ENCODE measurements at places on chromosomes 12 and 14.

GRCh38 chr14:60736494-60736893 lies 1.9 kb downstream of the MNAT1 start:
- no peak for DNase-seq

DNA sequence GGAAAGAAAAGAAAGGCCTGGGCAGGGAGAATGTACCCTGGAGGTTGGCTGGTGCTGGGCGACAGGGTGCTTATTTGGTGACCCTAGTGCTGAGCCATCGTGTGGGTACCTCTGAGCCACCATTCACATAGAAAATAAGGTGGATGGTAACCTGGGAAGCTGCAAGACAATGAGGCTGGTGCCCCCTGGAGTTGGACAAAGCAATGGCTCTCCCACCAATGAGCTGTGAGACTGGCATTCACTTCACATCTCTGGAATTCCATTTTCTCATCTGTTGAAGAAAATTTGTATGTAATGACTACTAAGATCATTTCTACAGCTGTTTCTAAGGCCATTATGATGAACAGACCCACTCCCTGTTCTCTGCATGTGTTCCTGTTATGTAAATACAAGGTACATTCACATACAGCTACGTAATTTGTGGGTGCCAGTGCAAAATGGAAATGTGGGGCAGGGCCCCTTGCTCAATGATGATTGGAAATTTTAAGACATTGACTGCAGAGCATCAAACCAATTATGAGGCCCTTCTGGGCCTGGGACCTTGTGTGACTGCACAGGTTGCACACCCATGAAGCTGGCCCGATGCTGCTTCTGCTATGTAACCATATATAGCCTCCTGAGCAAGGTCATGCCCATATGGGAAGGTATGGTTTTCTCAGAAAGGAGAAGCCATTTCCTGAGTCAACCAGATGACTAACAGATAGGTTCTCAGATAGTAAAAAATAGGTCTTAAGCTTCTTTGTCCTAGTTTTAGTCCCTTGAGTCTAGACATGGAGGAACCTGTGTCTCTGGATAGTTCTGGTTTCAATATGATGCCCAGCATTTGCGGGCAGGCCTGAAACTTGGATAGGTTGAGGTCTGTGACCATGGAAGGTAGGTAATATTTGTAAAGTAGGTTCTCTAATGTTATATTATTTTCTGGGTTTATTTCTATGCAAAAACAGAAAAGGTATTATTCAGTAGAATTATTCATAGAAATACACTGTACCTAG lies 63.4 kb upstream of the IGF1 start:
- DNase-seq: no peak

DNA sequence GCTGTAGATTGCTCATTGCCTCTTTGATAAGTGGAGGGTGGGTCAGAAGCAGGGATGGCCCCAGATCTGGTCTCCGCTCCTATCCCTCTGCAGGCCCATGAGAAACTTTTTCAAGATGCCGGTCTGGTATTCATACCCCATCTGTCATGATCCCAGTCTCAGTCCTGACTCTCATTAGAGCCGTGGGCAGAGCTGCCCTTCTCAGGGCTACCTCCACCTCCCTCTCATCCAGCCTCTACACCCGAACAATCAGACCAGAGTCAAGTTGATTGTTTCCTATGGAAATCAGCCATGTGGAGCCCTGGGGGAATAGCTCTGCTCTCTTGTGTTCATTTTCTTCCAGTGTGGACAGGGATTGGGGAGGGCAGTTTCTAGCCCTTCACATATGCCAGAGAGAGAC lies 45.8 kb downstream of the NEUROD4 start:
- no peak for DNase-seq

DNA sequence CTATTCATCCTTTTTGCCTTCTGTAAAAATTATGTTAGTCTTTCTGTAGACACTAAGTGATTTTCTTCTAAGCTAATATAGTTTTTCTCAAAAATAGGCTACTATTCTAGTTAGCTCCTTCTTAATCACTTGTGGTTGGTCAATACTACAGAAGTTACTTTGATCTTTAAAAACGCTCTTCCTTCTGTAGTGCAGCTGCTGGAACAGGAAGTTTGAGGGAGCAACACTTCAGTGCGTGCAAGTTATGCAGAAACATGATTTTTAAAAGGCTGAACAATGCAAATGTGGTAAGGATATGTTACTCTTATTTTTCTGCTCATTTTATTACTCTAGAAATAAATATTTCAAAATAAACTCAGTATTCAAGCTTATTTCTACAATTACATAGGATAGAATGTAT lies 11.1 kb upstream of the RERGL start:
- no peak for DNase-seq

- no peak for DNase-seq
Measured at GRCh38 chr12:78698747-78699146, 165.8 kb upstream of the SYT1 start.

- no peak for DNase-seq
Measured at GRCh38 chr12:80861641-80862378, 75.9 kb downstream of the LIN7A start.

- no peak for DNase-seq
Measured at GRCh38 chr14:94342334-94342934, 19.3 kb upstream of the SERPINA6 start.

DNA sequence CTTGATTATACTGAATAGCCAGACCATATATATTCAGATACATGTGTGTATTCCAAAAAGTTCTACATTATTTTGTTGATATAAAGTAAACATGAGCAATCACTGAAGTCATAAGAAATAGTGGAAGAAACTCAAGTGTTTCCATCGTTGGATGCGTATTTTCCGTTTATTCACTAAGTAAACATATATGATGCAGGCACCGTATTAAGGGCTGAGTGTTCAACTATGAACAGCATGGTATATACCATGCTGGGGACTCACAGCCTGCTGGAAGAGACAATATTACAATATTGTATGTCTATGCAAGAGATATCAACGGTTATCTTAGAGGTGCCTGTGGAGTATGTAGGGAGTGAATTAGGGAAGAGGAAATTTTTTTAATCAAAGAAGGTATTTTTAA lies 1.2 kb downstream of the PYROXD1 start:
- DNase-seq: no peak

DNA sequence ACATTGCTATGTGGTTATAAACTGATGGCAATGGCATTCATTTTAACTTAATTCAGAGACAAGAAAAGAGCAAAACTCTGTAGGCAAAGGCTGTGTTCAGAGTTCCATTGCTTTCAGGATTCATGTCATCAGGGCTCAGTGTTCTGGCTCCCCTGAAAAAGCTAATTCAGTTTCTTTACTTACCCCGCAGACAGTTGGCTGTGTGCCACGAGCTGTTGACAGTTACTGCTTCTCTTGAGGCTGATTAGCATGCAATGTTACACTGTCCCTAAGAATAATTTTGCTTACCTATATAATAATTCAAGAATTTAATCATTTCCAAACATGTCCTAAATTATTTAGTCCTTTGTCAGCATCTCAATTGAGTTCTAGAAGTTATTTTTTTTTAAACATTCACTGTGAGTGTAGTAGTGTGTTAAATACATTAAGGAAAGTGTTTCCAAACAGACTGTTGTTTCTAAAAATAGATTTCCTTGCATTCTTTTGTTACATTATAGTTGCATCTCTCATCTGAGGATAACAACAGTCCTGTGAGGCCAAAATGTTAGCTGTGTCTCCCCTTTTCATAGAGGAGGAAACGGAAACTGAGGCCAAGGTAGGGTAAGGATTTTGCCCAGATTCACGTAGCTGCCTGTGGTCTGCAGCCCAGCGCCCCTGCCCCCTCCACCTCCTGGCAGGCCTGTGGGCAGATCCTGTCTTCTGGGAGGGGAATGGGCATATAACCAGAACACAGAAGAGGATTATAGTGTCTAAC lies 98.6 kb downstream of the PELI2 start:
- no peak for DNase-seq

DNA sequence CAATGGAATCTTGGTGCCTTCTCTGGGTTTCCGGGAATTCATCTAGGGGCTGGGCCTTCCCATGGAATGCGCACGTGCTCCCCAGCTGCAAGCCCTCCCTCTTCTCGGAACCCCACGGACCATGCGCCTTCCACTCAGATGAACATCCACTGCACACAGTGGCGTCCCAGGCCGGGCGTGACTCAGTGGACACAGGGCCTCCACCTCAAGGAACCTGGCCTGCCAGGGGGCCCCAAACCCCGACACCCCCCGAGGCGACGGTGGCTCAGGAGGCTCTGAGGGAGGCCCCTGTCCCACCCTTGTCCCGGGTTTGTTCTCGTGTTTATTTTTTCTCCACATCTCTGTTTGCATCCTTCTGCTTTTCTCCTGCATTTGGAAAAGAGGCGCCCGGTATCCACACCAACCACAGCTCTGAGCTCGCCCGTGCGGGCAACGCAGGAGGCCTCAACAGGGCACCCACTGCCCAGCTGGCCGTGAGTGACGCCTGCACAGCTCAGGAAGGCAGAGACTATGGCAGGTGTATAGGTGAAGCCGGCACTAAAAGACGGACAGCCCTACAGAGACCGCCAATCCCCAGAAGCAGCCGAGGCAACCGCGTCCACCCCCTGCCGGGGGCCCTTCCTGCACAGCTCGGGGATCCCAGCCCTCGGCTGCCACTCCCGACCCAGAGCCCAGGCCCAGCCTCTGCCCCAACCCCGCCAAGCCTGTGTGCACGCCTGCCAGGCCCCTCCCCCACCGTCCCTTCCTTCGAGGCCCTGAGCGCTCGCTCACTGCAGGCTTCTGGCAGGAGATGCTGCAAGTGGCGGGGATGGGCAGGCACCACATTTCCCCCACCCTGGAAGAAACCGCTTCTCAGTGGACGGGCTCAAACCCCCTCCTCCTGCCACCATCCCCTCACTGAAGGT lies 23.8 kb upstream of the GALNT9 start:
- no peak for DNase-seq

- DNase-seq: peak; percentile 92
Measured at GRCh38 chr14:105491366-105491973, 424 bp downstream of the TEDC1 start.

DNA sequence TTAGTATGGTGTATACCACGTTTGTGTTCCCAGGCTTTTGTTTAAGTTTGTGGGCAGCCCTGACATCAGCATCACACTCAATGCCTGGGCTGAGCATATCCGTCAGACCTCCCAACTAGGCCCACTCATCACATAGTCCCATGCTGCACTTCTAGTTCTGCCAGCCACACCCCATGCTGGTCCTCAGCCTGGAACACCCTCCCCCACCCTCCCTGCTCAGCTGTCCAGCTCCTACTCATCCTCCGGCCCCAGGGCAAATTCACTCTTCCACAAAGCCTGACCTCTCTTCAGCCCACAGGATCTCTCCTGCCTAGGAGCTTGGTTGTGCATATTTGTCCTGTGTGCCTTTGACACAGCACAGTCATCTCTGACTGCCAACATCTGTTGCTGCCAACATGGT lies 3.9 kb upstream of the ENDOU start:
- DNase-seq: no peak

- no peak for DNase-seq
Measured at GRCh38 chr12:96400631-96401075, 414 bp upstream of the CDK17 start.

GRCh38 chr12:123085066-123085465 lies 65.8 kb downstream of the PITPNM2 start:
- DNase-seq: no peak

DNA sequence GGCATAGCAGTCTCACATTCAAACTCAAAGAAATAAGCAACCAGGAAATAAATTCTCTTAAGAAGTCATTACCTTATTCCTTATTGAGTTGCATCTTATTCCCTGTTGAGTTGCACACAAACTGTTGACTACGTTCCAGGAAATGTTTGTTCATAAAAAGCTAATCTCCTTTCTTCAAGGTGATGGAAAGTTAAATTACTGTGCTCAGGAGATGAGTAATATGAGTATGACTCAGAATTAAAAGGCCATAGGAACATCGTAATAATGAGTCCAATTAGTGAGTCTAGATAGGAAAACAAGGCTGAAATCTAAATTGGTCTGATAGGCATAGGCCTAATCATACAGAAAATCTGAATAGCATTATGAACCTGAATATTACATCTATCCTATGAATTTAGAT lies 203.1 kb downstream of the SLC2A13 start:
- no peak for DNase-seq

GRCh38 chr12:94250130-94250529 lies 101.8 kb downstream of the PLXNC1 start:
- no peak for DNase-seq

GRCh38 chr14:94625353-94625635 lies 13.1 kb downstream of the SERPINA3 start:
- no peak for DNase-seq

DNA sequence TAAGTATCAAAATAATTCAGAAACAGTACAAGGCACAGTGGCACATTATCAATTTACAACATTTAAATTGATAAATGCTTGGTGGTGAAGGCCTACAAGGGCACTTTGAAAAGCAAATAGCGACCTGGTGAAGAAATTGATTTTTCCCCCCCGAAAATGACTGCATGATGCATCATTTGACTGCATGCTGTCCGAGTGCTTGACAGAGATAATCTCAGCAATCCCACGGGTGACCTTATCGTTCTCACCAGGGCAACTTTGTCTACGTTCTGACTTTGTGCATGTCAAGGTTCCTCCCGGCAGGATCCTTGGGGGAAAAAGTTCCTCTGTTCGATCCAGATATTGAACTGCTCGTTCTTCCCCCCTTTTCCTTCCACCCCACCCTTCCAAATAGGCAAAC lies 384.8 kb downstream of the EGLN3 start:
- DNase-seq: no peak

DNA sequence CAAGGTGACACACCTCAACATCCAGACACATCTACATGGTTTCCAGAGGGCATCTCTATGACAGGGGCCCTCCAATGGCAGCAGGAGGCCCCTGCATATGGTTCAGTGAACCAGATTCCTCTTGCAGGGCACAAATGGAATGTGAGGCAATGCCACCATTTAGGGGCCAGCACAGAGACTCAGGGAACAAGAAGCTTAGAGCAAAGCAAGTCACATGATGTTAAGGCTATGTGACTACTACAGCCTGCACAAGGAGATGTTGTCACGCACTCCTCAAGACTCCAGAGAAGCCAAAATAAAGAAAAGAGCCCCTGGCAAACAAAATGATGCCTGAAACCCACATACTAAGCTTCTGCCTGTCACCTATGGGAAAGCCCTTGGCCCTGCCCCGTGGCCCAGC lies 95.2 kb downstream of the RBM19 start:
- no peak for DNase-seq

DNA sequence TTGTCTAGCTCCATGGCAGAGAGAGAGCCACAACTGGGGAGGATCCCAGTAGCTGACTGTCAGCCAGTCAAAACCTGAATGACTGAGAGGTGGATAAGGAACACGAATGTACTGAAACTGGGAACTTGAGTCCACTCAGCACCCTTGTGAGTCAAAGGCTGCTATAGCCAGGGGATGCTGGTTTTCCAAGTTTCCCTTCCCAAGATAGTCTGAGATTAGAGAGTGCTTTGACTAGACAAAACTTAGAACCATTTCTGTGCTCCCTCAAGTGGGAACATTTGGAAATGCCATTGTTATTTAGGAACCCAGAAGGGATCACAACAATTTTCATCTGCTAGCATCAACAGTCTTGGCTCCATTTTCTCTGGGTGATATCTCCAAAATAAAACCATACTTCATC lies 4.0 kb downstream of the PRKAG1 start:
- DNase-seq: no peak
